ENCODE measurements at places on chromosomes 3 and 15.

DNA sequence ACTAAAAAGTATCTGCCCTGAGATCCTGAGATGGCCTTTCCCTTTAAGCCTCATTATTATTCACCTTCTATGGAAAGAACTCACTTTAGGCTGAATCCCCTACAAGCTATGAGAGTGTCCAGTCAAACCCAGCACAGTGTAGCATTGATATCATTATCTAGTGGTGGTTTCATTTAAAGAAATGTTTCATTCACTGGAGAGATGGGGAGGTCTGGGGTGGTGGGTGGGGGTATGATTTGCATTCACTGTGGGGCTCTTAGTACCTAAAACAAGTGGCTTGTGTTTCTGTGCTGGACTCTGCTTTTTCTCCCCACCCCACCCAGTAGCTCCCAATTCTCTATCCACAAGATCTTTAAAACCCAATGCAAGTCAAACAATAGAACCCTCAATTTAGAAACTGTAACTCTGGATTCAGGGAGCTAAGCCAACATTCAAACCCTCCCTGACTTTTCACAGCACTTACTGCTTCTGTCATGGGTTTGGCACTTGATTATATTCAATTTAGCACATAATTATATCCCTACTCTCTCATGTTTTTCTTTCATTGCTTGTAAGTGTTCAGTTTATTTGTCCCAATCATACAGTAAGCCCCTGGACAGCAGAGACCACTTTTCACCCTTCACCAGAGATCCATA is 310.5 kb upstream of the THBS1 start:
- DNase-seq: no peak

DNA sequence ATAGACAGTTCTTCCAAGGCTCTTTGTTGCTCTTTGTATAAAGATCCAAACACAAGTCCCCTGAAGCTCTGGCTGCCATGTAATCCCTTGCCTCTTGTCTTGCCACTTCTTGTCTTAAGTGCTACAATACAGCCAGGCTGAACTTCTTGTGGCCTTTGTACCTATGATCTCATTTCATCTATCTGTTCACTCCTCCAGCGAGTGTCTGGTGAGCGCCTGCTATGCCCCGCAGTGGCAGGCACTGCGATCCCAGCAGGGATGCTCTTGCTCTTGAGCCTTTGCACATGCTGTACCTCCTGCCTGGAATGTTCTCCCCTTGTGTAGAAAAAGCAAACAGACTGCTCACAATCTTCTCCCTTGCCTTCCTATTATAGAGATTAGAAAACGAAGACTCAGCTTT is 81.9 kb upstream of the ADPGK start:
- DNase-seq: no peak

DNA sequence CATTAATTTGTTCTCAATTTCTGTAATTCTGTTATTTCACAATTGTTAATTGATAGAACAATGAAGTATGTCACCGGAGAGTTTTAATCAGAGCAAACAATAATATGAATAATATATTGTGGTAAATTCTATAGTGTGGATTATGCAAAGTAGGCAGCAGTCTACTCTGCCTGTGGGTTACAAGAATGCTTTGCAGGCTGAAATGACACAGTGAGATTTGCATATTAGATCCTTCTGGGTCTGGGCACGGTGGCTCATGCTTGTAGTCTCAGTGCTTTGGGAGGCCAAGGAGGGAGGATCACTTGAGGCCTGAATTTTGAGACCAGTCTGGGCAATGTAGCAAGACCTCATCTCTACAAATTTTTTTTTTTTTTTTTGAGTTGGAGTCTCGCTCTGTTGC is 12.5 kb downstream of the COPG1 start:
- DNase-seq: no peak

GRCh38 chr3:66372681-66373350 is 128.0 kb downstream of the LRIG1 start:
- no peak for DNase-seq

DNA sequence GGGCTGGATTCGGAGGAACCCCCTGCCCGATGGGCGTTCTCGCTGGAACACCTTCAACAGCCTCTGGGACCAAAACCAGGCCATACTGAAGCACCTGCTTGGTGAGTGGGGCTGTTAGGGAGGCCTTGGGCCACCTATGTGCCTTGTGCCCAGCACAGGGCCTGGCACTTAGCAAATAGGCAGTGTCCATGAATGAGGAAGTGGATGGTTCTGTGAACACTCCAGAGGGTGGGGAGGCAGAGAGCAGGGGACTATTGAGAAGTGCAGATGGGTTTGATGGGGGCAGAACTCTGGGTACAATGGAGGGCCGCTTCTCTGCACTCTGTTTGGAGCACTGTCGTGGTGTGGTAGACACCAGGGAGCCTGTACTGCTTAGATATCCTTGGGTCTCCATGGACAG is 1.5 kb downstream of the ECE2 start:
- no peak for DNase-seq

GRCh38 chr3:16326724-16327349 is 61.8 kb downstream of the OXNAD1 start:
- no peak for DNase-seq

- DNase-seq: no peak
These were observed 109.4 kb downstream of the KLHL25 start for GRCh38 chr15:85685356-85685755.

- DNase-seq: no peak
These were observed 151.6 kb downstream of the IL5RA start for GRCh38 chr3:2958551-2958950.

GRCh38 chr15:101808201-101808600 is 3.8 kb upstream of the OR4F15 start:
- no peak for DNase-seq

DNA sequence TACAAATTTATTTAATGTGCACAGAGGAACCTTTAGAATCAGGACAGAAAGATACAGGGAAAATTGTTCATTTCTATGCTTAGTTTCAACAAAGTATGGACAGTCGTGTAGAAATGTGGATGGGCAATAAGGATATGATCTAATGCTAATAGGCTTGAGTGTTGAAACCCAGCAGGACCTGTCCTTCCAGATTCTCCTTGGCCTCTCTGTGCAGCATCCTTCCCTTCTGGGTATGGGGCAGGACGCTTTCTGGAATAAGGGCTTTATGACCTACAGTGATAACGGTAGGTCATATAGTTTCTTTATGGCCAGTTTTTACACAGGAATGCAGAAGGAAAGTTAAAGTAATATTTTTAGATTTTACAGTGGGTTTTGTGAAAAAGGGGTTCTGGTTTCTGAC is 698.1 kb downstream of the SI start:
- no peak for DNase-seq

DNA sequence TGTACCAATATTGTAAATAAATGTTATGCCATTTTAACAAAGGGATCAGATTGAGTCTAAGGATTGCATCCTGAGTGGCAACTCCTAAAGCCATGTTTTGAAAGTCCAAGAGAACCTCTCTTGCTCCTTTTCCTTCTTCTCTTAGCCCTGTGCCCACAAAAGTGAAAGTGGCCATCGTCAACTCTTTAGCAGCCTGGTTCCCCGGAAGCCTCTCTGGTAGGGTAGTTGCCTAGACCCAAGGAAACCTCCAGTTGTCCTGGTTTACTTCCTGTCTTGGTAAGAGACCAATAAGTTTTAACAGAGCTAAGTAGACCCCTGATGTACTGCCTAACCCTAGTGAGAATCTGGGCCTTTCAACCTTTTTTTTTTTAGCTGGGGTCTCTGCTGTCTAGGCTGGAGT is 10.2 kb upstream of the ITPKA start:
- no peak for DNase-seq

DNA sequence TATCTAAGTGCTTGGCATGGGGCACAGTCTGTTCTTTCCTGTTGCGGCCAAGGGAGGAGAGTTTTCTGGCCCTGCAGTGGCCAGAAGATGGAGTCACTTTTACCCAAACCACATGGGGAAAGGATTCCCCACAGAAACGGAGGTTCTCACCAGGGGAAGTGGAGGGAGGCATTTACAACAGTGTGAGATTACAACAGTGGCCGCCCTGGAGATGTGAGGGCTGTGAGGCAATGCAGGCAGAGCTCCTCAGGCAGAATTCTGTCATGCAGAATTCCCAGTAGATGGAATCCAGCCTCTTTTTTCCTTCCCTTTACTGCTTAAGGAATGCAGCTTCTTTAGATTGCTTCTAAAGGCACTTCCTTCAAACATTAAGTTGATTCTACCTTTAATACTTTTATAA is 83.1 kb downstream of the CACNA1D start:
- DNase-seq: no peak

GRCh38 chr15:67134067-67134838 is 68.9 kb downstream of the SMAD3 start:
- peak; percentile 79 for DNase-seq

DNA sequence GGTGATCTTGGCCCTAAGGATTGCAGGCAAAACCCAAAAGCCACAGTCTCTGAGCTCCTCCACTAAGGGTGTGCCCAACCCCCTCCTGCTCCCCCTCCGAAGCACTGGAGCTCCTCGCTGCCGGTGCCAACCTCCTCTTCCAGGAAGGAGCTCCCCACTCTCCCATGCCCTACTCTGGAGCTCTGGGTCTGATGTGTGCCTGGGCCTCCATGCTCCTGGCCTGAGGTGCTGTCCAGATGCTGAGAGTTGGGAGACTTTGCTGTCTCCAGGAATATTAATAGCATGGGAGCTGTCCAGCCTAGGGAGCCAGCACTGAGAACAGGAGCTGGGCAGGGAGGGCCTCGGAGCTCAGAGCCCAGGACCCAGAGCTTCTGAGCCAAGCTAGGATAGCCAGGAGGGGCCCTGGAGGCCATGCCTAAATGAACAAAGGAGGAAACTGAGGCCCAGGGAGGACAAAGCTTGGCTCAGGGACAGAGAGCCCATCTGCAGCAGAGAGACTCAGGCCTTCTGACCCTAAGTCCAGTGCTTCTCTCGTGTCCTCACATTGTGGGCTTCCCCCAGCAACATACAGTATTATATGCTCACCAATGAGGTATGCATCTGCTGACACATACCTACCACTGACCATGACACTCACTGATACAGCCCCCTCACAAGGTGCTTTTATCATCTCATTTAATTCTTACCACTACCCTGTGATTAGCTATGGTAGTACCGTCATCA is 36.9 kb upstream of the HERC1 start:
- DNase-seq: no peak

GRCh38 chr15:95646484-95647273 is 683.8 kb upstream of the NR2F2 start:
- DNase-seq: no peak

DNA sequence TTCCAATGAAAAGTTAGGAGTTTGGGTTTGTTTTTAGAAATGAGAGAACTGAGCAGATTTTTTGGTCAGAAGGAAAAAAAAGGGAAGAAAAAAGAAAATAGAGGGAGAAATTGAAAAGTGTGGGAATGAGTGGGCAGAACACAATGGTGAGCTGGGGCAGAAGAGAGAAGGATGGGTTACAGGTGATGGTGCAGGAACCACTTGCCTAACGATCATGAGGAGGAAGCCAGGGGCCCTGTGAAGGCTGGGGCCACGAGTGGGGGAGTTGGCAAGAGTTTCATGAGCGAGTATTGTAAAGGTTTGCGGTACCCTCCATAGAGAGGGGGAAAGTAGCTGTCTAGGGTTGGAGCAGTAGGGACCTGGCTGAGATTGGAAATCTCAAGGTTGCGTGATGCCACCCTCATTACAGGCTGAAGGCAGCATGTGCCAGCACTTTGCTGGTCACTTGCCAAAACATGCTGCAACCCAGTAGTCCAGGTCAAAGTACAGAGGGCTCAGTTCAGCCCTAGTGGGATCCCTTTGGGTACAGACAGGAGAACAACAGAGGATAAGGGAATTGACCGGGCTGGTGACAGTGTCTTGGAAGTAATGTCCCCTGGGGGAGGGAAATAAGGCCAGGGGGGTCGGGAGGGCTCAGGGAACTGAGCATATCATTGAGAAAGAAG is 6.6 kb downstream of the IVD start:
- no peak for DNase-seq

DNA sequence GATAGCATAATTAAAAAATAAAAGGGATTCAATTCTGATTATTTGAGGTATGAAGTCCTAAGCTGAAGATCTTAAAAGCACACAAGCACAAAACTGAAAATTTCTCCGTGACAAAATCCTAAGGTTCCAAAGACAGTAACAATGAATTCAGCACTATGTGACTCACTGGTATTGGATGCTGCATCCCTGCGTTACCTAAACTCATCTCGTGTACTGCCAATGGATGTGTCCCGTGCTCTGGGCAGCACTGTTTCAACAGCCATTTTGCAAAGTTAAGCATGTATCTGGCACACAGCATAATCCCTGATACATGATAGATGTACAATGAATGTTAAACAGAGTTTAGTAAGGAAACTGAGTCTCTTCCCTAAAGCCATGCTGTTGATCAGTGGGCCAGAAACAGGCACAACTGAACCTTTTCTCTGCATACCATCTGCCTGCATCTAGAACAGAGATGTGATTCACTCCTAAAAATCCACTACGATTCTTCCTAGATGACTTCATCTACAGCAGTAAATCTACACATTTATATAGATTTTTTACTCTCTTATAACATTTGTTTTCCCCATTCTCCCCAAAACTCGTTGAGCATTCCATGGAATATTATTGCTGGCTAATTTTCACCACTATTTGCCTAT is 14.3 kb downstream of the SUCLG2 start:
- DNase-seq: no peak

DNA sequence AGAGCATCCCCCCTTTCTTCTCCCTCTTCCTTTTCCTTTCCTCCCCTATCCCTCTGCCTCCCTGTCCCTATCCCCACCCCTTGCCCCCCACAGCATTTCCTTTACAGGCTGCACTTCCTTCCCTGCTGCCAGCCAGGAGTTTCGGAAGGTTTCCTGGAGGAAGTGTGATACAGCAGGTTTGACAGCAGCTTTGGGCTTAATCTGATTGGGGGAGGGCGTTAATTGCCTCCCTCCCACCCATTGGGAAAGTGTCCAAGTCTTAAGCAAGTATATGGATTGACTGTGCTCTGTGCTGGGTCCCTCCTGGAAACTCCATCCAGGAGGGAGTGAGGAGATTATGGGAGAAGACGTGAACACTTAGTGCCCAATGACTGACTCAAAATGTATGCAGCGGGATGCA is 1.8 kb downstream of the SCAMP5 start:
- no peak for DNase-seq

DNA sequence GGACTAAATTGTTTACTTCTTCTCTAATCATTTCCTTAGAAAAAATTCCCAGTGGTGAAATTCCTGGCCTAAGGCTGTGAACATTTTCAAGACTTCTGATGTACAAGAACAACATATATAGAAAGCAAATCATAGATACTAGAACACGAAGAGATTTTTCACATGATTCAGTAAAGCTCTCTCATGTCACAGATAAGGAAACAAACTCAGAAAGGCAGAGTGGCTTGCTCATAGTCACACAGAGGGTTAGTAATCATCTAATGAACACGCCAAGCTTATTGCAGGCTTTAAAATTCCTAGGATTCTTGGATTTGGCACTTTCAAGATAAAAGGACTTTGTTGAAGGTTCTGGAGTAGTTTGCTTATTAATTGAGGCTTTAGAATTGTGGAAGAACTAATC is 26.2 kb downstream of the CRTAP start:
- DNase-seq: no peak

- DNase-seq: no peak
These were observed 871.8 kb upstream of the NR2F2 start for GRCh38 chr15:95458721-95459120.

Measured in Jurkat, Clone E6-1 (cell line).